ENCODE measurements at places on chromosomes 6 and 20. TPM values are rescaled to one million over a fixed set of nuclear protein-coding genes. Genes with fewer than 3 reads are reported as not detected.

GRCh38 chr20:48455651-48456365, 372.0 kb downstream of the PREX1 start:
- DNase-seq: no peak
- H3K27me3 ChIP-seq: peaks cover 53% of the 10 kb centered on the region
- no peaks in the 10 kb centered on the region for H3K36me3 ChIP-seq
- no peak overlapping the region for H3K4me3 ChIP-seq
- no peaks in the 10 kb centered on the region for H3K4me1 ChIP-seq

- H3K27me3 ChIP-seq: no peaks in the 10 kb centered on the region
- H3K36me3 ChIP-seq: no peaks in the 10 kb centered on the region
- no peak overlapping the region for H3K27ac ChIP-seq
These were observed 127.4 kb downstream of the ADGRG6 start for GRCh38 chr6:142429195-142429594.

NOX3 gene
- not detected for polyA plus RNA-seq

- no peaks in the 10 kb centered on the region for H3K4me1 ChIP-seq
- no peak for DNase-seq
- no peak overlapping the region for H3K27ac ChIP-seq
- H3K4me3 ChIP-seq: no peak overlapping the region
These were observed 96.4 kb upstream of the CNKSR3 start for GRCh38 chr6:154606860-154607259.

TCP11 gene
- 1.4 TPM for polyA plus RNA-seq

DNA sequence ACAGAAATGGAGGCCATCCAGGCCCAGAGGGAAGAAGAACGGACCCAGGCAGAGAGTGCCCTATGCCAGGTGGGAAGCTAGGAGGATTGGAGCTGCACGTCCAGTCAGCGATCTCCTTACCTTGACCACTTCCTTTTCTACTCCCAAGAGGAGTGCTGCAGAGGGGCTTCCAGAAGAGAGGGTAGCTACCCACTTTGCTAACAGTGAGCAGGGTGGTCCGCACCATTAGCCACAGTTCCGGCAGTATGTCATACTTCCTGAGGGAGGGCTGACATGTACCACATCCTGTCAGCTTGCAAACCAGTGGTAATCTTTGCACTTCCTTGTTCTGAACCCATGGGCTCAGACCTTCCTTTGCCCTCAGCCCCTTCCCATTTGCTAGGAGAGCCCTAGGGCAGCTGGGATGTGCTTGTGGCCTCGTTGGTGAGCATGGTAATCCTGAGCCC, 35.4 kb downstream of the CEP250 start:
- H3K36me3 ChIP-seq: peaks cover 70% of the 10 kb centered on the region
- H3K4me1 ChIP-seq: peaks cover 32% of the 10 kb centered on the region
- H3K4me3 ChIP-seq: no peak overlapping the region
- no peak for DNase-seq

DNA sequence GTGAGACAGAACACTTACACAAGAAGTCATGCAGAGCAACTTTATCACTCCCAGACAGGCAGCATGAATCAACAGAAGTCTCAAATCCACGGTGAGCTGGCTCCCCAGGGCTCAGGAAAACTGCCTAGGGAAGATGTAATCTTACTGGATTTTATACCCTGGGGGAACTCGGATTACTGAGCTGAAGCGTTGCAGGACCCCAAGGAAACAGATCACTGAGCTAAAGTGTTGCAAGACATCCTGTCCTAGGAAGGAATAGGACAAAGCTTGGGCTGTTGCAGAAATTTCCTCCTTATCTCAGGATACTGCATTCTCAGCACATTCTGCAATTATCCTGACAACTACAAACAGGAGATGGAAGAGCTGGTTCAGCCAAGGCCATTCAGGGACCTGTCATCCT, 224.8 kb downstream of the TFAP2A start:
- no peaks in the 10 kb centered on the region for H3K27me3 ChIP-seq
- no peak overlapping the region for H3K27ac ChIP-seq
- no peak overlapping the region for H3K4me3 ChIP-seq
- no peak for DNase-seq

DNA sequence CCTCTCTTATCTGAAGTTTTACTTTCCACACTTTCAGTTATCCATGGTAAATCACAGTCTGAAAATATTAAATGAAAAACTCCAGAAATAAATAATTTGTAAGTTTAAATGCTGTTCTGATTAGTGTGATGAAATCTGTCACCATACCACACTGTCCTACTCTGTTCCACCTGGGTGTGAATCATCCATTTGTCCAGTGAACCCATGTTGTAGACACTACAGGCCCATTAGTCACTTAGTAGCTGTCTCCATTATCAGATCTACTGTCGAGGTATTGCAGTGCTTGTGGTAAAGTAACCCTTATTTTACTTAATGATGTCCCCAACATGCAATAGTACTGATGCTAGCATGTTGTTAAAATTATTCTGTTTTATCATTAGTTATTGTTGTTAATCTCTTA, 29.2 kb upstream of the MMS22L start:
- H3K27ac ChIP-seq: no peak overlapping the region
- H3K36me3 ChIP-seq: no peaks in the 10 kb centered on the region
- no peaks in the 10 kb centered on the region for H3K27me3 ChIP-seq
- H3K4me1 ChIP-seq: no peaks in the 10 kb centered on the region
- no peak overlapping the region for H3K4me3 ChIP-seq

KIFC1 gene
- 41.0 TPM for polyA plus RNA-seq

PDYN gene
- not detected for polyA plus RNA-seq

DLK2 gene
- 2.0 TPM for polyA plus RNA-seq

NMBR gene
- polyA plus RNA-seq: 0.21 TPM

AGER gene
- 94.9 TPM for polyA plus RNA-seq

DNA sequence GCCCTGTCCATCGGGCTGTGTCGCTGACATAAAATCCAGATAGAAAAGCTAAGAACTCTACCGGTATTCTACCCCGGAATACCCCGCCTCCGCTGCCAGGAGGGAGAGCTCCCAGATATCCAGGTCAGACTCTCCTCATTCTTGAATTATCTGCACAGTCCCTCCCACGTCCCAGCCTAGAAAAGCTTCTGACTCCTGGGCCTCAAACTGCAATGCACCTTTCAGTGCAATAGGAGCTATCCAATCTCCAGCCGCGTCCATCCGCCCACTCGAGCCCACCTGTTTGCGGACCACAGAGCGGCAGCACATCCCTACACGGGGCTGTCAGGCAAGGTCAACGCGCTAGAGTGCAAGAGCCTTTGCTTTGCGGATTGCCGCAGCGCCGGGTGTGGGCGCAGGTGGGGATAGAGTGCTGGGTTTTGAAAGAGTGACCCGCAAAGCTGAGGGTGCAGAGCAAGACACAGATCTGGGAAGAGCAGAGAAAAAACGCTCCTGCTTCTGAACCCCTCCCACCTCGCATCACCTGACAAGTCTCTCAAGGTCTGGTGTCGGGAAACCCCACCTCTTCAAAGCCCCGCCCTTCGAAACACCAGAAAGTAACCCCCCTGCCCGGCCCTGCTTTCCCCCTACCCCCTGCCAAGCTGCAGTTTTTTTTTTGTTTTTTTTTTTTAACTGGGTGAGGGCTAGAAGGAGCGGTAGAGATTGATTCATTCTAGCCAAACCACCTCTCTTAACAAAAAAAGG, 1.3 kb downstream of the TAPBP start:
- H3K4me1 ChIP-seq: peaks cover 61% of the 10 kb centered on the region
- H3K27ac ChIP-seq: peak overlapping the region; percentile 100
- DNase-seq: peak; percentile 73
- H3K4me3 ChIP-seq: peak overlapping the region; percentile 97
- H3K36me3 ChIP-seq: no peaks in the 10 kb centered on the region

BMP7 gene
- 16.5 TPM for polyA plus RNA-seq

POU5F1 gene
- 0.92 TPM for polyA plus RNA-seq

DNA sequence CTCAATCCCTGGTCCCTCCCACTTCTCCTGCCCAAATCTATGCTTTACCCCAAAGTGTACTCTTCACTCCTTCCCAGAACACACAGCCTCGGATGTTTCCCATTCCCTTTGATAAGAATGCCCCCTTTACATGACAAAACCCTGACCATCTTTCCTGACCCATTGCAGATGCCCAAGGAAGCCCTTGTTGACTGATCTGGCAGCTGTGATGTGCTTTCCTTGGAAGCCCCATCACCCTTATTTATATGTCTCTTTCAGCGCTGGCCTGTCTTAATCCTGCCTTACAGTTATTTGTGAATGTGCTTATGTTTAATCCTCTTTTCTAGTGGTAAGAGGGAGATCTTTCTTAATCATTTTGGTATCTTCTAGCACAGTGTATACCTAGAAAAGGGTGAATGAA, 523.1 kb downstream of the CD83 start:
- H3K27ac ChIP-seq: no peak overlapping the region
- no peaks in the 10 kb centered on the region for H3K27me3 ChIP-seq
- H3K4me1 ChIP-seq: peaks cover 21% of the 10 kb centered on the region
- H3K4me3 ChIP-seq: no peak overlapping the region
- no peak for DNase-seq

DNA sequence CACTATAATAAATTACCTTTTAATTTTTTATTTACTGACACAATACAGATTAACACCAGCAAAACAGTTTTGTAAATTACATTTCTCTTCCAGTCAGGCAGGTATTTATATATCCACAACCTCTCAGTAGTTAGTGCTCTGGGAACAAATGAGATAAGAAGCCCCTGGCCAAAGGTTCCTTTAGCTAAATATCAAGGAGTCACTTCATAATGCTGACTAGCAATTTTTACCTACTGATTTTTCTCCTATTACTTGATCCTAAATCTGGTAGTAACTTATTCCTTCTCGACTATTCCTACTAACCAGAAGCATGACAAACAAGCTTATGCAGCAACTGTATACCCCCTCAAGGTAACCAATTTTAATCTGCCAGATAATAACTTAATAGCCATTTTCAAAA, 46.3 kb downstream of the SEC63 start:
- DNase-seq: no peak
- H3K27me3 ChIP-seq: no peaks in the 10 kb centered on the region
- H3K4me1 ChIP-seq: no peaks in the 10 kb centered on the region
- H3K27ac ChIP-seq: no peak overlapping the region
- H3K4me3 ChIP-seq: no peak overlapping the region

- H3K4me1 ChIP-seq: no peaks in the 10 kb centered on the region
- H3K36me3 ChIP-seq: no peaks in the 10 kb centered on the region
- no peak overlapping the region for H3K4me3 ChIP-seq
- no peak overlapping the region for H3K27ac ChIP-seq
These were observed 129.7 kb upstream of the FAM184A start for GRCh38 chr6:119207971-119208725.

TFAP2B gene
- polyA plus RNA-seq: 0.10 TPM

DNA sequence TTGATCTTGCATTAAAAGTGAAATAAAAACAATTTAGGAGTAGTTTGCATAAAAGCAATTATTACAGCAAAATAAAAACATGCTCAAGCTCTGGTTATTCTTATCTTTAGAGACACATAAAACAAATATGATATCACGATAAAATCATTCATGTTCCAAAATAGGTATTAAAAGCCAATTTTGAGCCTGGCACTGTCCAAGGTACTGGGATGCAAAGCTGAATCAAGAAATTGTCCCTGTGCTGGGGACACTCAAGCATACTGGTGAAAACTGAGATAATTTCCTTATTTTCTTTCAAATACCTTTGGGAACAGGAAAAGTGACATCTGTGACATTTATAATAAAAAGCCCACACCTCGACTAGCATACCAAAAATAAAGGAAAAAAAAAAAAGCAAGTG, 931 bp upstream of the MTCL3 start:
- peaks cover 96% of the 10 kb centered on the region for H3K27me3 ChIP-seq
- H3K4me3 ChIP-seq: no peak overlapping the region
- no peaks in the 10 kb centered on the region for H3K36me3 ChIP-seq
- DNase-seq: no peak

FLRT3 gene
- 20.1 TPM for polyA plus RNA-seq

- H3K27me3 ChIP-seq: no peaks in the 10 kb centered on the region
- no peak for DNase-seq
- H3K36me3 ChIP-seq: no peaks in the 10 kb centered on the region
- H3K4me1 ChIP-seq: peaks cover 69% of the 10 kb centered on the region
- peak overlapping the region; percentile 79 for H3K27ac ChIP-seq
- no peak overlapping the region for H3K4me3 ChIP-seq
These were observed 94.3 kb downstream of the CEBPB start for GRCh38 chr20:50284811-50285375.

- no peak for DNase-seq
- H3K4me3 ChIP-seq: no peak overlapping the region
- no peaks in the 10 kb centered on the region for H3K36me3 ChIP-seq
- no peaks in the 10 kb centered on the region for H3K4me1 ChIP-seq
- no peaks in the 10 kb centered on the region for H3K27me3 ChIP-seq
- no peak overlapping the region for H3K27ac ChIP-seq
These were observed 106.2 kb downstream of the MAP3K7 start for GRCh38 chr6:90480666-90481065.

DNA sequence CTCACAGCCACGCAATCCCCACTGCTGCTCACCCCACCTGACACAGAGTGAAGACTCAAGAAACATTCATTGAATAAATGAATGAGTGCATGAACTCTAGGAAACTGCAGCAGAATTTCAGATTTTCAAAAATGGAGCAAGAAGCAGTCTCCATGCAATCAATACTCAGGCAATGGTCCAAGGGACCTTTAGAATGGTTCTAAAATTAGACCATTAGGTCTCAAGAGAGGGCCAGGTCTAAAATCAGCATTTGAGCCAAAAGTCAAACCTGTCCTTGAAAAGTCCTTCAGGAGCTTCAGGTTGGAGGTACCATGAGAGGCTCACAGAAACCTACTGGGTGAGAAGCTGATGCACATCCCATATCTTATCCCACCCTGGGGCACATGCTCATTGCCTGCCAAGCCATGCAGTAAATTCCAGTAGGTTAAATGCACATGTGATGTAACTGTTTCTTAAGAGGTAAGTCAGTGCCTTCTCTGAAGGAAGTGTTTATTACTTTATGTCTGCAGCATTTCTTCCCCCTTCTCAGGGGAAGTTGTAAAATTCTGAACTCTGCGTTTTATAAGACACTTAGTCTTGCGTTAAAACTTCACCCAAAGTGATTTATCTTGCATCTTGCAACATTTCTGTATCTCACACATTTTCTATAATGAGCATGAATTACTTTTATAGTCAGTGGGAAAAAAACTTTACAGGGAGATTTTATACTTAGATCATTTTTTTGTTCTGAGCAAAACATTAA, 126.6 kb downstream of the ADAT2 start:
- no peaks in the 10 kb centered on the region for H3K36me3 ChIP-seq
- no peaks in the 10 kb centered on the region for H3K27me3 ChIP-seq
- H3K27ac ChIP-seq: no peak overlapping the region
- no peaks in the 10 kb centered on the region for H3K4me1 ChIP-seq
- no peak for DNase-seq
- no peak overlapping the region for H3K4me3 ChIP-seq

DNA sequence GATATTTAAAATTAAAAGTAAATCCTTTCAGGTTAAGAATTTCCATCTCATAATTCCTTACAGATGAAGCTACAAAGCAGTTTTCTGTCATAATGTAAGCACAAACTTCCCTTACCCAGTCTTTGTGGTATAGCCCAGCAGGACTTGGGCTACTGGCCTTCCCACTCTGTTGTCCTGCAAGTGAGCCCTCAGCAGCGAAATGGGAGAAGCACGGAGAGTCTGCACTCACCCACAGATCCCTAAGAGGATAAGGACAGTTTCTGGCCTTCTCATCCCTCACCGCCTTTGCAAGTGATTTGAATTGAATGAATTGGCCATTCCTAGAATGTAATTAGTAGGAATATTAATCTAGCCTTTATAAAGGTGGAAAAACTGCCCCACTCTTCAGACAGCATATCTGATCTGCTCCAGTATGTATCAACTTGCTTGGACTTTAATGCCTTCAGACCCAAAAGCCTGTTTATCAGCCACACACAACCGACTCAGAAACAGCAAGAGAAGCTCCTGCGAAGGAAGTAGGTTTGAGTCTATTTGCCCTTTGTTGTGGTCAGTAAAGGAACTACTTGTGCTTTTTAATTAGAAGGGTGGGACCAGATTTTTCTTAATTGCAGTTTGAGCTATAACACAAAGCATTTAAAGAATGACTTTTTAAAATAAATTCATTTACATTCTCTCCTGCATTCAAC, 29.9 kb upstream of the PRDM1 start:
- H3K4me1 ChIP-seq: peaks cover 8% of the 10 kb centered on the region
- no peak for DNase-seq
- no peaks in the 10 kb centered on the region for H3K27me3 ChIP-seq
- H3K36me3 ChIP-seq: no peaks in the 10 kb centered on the region

Measured in left lung (tissue), 14 donors.